ENCODE measurements at places on chromosomes 12 and 14. TPM values are rescaled to one million over a fixed set of nuclear protein-coding genes. Genes with fewer than 3 reads are reported as not detected.

CLEC12A gene
- total RNA-seq: not detected

HOXC5 gene
- not detected for total RNA-seq

EML5 gene
- total RNA-seq: not detected

IRAK3 gene
- 5.6 TPM for total RNA-seq

DGKA gene
- 29.1 TPM for total RNA-seq

SLC38A4 gene
- not detected for total RNA-seq

ENDOU gene
- total RNA-seq: not detected

CHST11 gene
- total RNA-seq: 8.7 TPM

GALNT8 gene
- total RNA-seq: 0.63 TPM

TMEM117 gene
- total RNA-seq: 1.2 TPM

GPR65 gene
- total RNA-seq: 0.09 TPM

TPH2 gene
- total RNA-seq: not detected

ZDHHC22 gene
- not detected for total RNA-seq

NEDD8 gene
- total RNA-seq: 253 TPM

TSPAN8 gene
- 0.99 TPM for total RNA-seq

ZFYVE26 gene
- total RNA-seq: 15.3 TPM

CHGA gene
- total RNA-seq: not detected

KRT82 gene
- total RNA-seq: not detected

NPFF gene
- not detected for total RNA-seq

LMO3 gene
- total RNA-seq: under 0.01 TPM

RFLNA gene
- 32.5 TPM for total RNA-seq

TSFM gene
- 18.1 TPM for total RNA-seq

DAAM1 gene
- 25.5 TPM for total RNA-seq

THTPA gene
- 15.7 TPM for total RNA-seq

C12orf60 gene
- total RNA-seq: 1.3 TPM

CCDC197 gene
- total RNA-seq: not detected

FAM181A gene
- total RNA-seq: not detected

MYF5 gene
- not detected for total RNA-seq

SUDS3 gene
- total RNA-seq: 35.9 TPM

CMTM5 gene
- not detected for total RNA-seq

TBK1 gene
- 38.6 TPM for total RNA-seq

GPR132 gene
- total RNA-seq: not detected

FOXN4 gene
- not detected for total RNA-seq

PMCH gene
- 0.09 TPM for total RNA-seq

MAP3K9 gene
- under 0.01 TPM for total RNA-seq

TSPAN19 gene
- not detected for total RNA-seq

TAS2R8 gene
- 0.09 TPM for total RNA-seq

CACNA2D4 gene
- total RNA-seq: 0.81 TPM

IAPP gene
- total RNA-seq: not detected

SMIM41 gene
- not detected for total RNA-seq

KLHDC1 gene
- 1.1 TPM for total RNA-seq

GZMB gene
- total RNA-seq: not detected

NTS gene
- not detected for total RNA-seq

Measured in endothelial cell of coronary artery (primary cell).